Neural cell (in vitro differentiated cells): ENCODE measurements at places on chromosomes 4 and X. TPM values are rescaled to one million over a fixed set of nuclear protein-coding genes. Genes with fewer than 3 reads are reported as not detected.

PJA1 gene
- 214 and 225 TPM in 2 replicates for polyA plus RNA-seq

MAGEB17 gene
- polyA plus RNA-seq, result 0.17 TPM in 1 of 2 replicates, not detected in the other

H2BW2 gene
- not detected in 2 replicates for polyA plus RNA-seq

BTC gene
- polyA plus RNA-seq, result not detected in 2 replicates

FGF5 gene
- 0.26 and 0.28 TPM in 2 replicates for polyA plus RNA-seq

ANAPC4 gene
- 78.1 and 79.3 TPM in 2 replicates for polyA plus RNA-seq

ABLIM2 gene
- 14.9 and 103 TPM in 2 replicates for polyA plus RNA-seq

CNGA1 gene
- polyA plus RNA-seq, result not detected in 2 replicates

TMEM165 gene
- 99.0 and 102 TPM in 2 replicates for polyA plus RNA-seq

NKRF gene
- polyA plus RNA-seq, result 22.5 and 27.0 TPM in 2 replicates

ADH7 gene
- polyA plus RNA-seq, result not detected in 2 replicates

FTHL17 gene
- polyA plus RNA-seq, result not detected in 2 replicates

TKTL2 gene
- 0.34 and 0.42 TPM in 2 replicates for polyA plus RNA-seq

INTS6L gene
- polyA plus RNA-seq, result 44.8 and 57.1 TPM in 2 replicates

MID2 gene
- 1.9 and 4.2 TPM in 2 replicates for polyA plus RNA-seq

SMIM10L2A gene
- polyA plus RNA-seq, result 4.7 and 5.4 TPM in 2 replicates

TRIM75 gene
- polyA plus RNA-seq, result not detected in 2 replicates

REELD1 gene
- not detected in 2 replicates for polyA plus RNA-seq
